HFFc6 (cell line): ENCODE measurements at places on chromosomes 1 and 21.

DNA sequence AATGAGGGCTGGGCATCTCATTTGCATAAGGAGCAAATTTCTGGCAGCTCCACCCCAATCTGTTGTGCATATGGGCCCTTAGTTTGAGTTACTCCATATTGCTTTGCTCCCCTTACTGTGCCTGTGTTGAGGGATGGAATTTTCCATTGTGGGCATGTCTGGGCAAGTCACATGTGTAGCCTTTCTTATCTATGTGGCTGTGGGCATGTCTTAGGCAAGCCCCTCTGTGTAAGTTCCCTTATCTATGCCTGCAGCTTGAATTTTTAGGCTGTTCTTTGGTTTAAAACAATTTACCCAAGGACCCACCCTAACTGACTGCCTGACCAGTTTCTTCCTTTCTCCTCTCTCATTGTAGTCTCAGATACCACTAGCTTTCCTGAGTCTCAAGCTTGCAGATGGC, 405.7 kb upstream of the NCAM2 start:
- DNase-seq = no peak

GRCh38 chr1:234893359-234893724, 235.3 kb downstream of the TOMM20 start:
- DNase-seq = no peak

GRCh38 chr1:109983380-109984189, 980 bp upstream of the AHCYL1 start:
- DNase-seq = no peak

DNA sequence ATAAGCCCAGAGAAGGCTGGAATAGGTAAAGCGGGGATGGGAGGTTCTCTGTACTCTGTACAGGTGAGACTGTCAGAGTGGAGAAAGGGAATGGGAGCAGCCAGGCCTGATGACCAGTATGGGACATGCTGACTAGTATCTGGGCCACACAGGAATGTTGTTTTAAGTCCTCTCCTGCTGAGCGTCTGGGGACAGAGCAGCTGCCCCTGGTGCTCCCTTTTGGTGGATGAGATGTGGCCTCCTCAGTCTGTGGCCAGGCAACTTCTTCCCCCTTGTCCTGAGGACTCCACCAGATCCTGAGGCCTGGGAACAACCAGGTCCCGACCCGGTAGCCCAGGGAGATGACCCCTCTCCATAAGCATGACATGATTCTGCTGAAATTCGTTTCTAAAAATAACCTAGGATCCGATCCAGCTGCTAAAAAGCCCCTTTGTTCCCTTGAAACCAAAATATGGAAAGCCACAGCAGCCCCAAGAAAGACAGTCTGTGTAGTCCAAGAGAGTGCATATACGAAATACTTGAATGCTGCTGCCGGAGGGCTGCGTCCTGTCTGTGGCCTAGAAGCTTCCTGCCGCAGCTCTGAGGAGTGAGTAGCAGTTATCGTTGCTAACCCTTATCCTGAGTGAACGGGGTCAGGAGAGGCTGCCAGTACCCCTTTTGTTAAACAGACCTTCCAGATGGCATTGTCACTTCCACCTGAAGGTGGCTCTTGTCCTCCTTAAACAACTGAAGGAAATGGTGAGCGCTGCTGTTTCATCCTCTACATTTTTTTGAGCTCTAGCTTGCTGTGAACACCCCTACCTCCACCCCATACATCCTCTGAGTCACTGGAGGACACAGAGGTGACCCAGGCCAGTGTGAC, 47.1 kb downstream of the ATP2B4 start:
- peak; percentile 96 for DNase-seq

DNA sequence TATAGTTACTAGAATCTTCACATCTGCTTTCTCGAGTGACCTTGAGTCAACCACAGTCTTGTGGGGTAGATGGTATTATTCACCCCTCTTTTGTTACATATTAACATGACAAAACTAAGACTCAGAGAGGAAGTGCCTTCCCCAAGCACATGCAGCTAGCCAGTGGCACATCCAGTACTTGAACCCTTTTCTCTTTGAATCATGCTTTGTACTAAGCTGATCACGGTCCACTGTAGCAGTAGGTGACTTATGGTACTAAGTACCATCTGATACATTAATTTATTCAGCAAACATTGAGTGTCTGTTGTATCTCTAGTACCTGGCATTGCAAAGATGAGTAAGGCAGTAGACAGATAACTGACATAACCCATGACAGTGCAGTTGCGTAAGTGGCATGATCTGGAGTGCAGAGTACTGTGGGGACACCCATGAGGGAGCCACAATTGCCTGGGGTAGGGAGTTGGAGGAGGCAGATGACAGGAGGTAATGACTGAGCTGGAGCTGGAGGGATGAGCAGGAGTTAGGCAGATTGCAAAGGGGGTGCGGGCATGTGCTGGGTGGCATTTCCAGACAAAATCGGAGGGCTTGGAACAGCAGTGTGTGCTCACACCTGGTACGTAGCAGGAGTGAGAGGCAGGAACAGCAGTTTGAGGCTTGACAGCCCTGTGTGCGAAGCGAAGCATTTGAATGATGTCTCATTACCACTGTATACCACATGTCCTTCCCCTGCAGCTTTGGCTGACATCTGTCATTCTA, 29.8 kb downstream of the UCK2 start:
- DNase-seq = no peak

DNA sequence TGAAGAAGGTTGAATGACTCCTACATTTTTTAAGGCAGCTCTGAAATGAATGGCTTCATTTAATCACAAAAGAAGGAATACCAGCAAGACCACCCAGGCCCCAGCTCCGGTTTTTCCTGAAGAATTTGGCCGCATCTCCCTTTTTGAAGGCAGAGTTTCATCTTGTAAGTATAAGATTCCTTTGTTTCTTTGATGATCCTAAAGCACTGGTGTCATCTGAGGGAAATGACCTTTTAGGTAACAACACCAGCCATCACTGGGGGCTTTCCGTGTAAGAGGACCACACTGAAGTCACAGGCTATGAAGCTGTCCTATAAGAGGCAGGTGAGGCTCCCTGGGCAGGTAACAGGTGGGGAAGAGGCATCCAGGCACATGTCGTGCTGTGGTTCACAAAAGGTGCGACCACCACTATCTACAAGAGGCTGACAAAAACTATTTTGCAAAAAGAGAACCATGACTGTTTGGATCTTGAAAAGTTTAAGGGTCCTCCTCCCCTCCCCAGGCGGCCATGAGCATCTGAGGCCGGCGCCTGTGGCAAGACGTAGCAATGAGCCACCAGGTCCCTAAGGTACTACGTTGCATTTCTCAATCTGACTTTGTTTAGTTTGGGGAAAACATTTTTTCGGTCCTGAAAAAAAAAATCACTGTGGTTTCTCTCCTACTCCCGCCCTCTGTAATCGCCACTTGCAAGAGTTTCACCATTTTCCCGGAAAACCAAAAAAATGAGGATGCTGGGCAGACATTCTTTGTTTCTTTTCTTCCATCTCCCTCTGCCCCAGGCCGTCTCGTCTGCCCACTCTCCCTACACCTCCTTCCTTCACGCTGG, 46.3 kb upstream of the IRF2BP2 start:
- DNase-seq = no peak

DNA sequence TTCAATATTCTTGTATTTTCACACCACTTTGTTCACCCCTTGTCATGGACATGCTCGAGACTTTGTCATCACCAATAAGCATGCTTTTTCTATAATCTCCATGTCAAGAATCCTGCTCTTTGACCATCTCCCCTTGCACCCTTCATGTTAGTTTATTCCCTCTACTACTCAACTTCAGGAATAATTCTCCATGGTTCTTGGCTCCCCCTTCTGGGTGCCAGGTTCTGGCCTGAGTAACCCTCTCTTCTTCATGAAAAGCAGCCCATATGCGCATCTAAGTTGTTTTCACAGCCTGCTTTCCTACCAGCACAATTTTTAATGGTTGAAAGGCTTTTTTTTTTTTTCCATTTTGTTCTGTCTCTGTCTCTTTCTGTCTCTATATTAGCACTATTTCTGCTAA, 160.7 kb downstream of the LEPR start:
- peak; percentile 15 for DNase-seq

- DNase-seq = no peak
Observed at GRCh38 chr1:33246171-33246570, 10.1 kb upstream of the ZNF362 start.

DNA sequence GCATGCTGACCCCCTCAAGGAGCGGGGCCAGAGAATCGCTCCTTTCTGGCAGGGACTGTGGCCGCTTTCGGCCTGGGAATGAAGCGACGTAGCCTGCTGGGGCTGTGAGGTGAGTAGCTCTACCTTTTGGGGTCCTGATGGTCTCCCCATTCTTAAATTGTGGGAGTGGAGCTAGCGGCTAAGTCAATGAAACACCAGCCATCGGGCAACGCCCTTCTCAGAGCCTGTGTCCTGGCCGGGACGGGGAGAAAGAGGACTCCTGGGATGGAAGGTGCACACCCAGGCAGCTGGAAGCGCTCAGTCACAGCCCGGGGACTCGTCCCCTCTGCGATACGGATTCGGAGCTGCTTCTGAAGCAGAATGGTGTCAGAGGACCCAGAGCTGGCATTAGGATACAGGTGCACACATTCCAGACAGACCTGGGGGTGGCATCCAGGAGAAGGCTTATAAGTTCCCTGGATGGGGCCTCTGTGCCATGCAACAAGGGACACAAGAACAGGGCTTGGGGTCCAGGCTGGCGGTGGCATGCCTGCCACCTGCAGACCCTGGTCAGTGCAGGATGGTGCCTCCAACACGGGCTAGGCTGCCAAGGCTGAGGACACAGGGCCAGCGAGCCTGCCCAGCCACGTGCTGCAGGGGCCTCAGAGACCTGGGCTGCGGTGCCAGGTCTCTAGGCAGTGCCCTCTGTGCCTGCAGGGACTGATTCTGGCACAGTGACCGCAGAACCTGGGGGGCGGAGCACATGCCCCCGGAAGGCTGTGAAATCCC, 945 bp upstream of the WNT9A start:
- no peak for DNase-seq

DNA sequence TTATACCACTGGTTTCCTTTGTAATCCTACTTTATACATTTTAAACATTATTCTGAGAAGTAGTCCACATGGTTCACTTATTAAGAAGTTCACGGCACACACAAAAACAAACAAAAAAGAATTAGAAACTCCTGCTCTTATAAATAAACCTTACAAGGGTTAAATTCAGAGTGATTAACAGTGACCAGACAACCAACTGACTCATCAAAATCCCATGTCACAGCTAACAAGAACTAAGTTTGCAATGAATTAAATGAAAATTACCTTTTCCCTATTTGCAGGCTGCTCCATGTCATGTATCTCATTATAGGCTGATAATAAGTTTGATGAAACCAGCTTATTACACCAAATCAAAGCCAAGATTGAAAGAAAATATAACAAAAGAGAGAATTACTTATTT, 77.5 kb downstream of the PUM1 start:
- no peak for DNase-seq

DNA sequence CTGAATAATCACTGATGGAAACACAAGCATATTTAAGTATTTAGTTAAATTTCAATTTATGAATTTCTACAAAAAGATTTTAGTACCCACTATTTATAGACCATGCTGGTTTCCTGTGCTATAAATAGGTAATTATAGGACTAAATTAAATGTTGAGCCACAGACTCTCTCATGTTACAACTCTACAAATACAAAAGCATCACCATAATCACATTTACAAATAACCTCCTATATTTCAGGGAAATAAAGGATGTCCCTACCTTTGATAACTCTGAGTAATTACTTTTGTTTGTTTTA, 32.6 kb upstream of the CCDC190 start:
- DNase-seq = no peak

- no peak for DNase-seq
Observed at GRCh38 chr1:224534731-224535130, 81.4 kb upstream of the CNIH3 start.

- no peak for DNase-seq
Observed at GRCh38 chr1:8937701-8938100, 8.0 kb upstream of the CA6 start.
